ENCODE measurements at places on chromosomes 11 and 22. TPM values are rescaled to one million over a fixed set of nuclear protein-coding genes. Genes with fewer than 3 reads are reported as not detected.
A peak's percentile ranks its signal among the peaks of the same experiment; 100 is the strongest.

GRCh38 chr11:120139316-120140069 is 1.6 kb upstream of the TRIM29 start:
- H3K27ac ChIP-seq, result peak overlapping the region; percentile 95
- H3K36me3 ChIP-seq, result peaks cover 13% of the 10 kb centered on the region
- peaks cover 8% of the 10 kb centered on the region for H3K4me1 ChIP-seq
- no peaks in the 10 kb centered on the region for H3K27me3 ChIP-seq
- no peak for DNase-seq

GRCh38 chr11:61613870-61614269 is 33.0 kb upstream of the SYT7 start:
- no peak overlapping the region for H3K27ac ChIP-seq
- no peak for DNase-seq
- peaks cover 52% of the 10 kb centered on the region for H3K27me3 ChIP-seq

DNA sequence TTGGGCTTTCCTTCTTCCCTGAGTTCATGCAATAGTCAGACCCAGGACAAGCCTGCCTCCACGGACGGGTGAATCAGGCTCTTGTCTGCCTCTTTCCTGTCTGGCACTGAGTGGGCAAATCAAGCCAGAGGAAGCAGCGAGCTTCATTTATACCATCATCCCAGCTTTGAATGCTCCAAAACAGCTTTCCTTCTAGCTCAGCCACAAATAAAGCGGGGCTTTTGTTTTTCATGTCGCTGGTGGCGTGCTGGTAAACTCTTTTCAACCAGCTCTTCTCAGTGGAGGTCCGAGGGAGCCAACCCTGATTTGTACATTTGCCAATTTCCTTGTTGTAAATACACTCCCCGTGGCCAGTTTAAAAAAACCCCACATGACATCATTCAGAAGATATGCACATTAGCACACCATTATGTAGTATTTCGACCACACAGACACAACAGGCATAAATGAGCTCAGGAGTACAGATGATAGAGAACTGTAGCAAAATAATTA is 8.6 kb downstream of the C11orf91 start:
- H3K4me1 ChIP-seq, result peaks cover 95% of the 10 kb centered on the region
- H3K27me3 ChIP-seq, result no peaks in the 10 kb centered on the region

The RIMBP3B gene
- not detected for total RNA-seq

The ALX4 gene
- total RNA-seq, result not detected

The TRPM5 gene
- not detected for total RNA-seq

The UBQLN3 gene
- total RNA-seq, result not detected
